Activated CD4-positive, alpha-beta T cell treated with anti-CD3 and anti-CD28 coated beads, Interleukin-2, amount 50 U/mL, for 24 hours (primary cell): ENCODE measurements at places on chromosomes 6 and 20.

- no peak for DNase-seq
Measured at GRCh38 chr6:3471711-3472110, 14.9 kb upstream of the SLC22A23 start.

- DNase-seq, result peak; percentile 52
Measured at GRCh38 chr6:106098383-106099234, 12.5 kb downstream of the PRDM1 start.

DNA sequence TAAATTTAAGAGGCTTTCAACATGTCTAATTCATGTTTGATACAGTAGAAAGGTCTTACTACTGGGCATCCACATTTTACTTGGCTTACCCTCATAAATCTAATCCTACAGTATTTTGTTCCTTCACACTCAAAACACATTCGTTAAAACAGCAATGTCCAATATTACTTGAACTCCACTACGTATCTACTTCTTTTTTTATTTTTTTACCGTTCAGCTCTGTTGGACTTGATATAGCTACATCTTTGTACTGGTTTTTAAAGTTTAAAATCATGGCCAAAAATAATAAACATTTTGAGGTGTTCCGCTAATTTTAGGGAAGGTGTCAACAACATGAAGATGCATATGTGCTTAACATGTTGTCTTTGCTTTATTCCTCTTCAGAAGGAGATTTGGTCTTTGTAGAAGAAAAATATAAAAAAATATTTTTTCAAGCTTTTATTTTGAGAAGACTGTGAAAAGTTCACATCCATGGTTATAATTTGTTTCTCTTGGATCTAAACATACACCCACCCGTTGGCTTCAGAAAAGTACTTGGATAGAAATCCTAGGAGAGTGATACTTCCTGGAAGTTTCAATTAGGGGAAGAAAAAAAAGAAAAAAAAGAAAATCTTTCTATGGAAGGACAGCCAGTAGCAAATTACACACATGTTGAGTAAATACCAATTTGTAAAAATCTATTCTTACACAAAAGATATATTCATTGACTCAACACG is 71.5 kb downstream of the EPB41L2 start:
- DNase-seq, result no peak

- no peak for DNase-seq
Measured at GRCh38 chr20:43383026-43383795, 74.5 kb upstream of the SRSF6 start.

DNA sequence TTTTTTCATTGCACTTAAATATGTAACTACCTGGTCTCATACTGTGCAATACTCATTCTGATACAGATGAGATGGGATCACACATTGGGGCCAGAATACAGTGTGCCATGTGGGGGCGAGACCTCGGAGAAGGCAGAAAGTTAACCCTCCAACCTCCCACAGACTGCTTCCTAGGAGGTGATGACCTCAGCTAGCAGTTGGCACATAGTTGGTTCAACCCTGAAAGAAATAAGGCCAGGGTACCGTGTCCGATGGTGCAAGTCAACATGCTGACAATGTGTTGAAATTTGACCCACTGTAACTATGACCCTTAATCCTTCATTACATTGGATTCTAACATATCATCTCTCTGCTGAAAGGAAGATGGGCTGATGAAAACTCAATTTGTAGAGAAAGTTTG is 61.9 kb downstream of the GJA10 start:
- DNase-seq, result no peak

DNA sequence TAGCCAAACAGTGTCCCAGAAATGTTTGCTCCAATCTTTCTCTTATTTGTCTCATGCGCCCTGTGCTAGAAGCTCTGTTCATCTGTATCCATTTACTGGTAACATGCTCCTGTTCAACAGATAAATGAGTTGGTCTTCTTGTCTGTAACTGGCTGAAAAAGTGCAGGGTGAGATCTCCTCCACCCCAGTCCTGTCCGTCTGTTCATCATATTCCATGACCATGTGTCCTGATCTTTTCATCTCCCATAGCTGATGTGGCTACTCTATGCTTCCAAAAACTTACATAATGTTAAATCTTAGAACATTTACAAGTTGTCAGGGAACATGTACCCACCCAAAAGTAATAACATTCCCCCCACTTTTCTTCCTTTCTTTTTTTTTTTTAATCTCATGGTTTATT is 31.8 kb upstream of the DSE start:
- no peak for DNase-seq

DNA sequence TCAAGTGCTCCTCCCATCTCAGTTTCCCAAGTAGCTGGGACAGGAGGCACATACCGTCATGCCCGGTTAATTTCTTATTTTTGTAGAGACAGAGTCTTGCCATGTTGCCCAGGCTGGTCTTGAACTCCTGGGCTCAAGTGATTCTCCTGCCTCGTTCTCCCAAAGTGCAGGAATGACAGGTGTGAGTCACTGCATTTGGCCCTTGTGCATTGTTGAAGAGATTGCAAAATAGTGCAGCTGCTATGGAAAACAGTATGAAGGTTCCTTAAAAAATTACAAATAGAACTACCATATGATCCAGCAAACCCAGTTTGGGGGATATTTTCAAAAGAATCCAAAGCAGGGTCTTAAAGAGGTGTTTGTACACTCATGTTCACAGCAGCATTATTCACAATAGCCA is 69.1 kb downstream of the GJA10 start:
- no peak for DNase-seq
